GM12892 (cell line): ENCODE measurements at places on chromosomes 4 and X.

DNA sequence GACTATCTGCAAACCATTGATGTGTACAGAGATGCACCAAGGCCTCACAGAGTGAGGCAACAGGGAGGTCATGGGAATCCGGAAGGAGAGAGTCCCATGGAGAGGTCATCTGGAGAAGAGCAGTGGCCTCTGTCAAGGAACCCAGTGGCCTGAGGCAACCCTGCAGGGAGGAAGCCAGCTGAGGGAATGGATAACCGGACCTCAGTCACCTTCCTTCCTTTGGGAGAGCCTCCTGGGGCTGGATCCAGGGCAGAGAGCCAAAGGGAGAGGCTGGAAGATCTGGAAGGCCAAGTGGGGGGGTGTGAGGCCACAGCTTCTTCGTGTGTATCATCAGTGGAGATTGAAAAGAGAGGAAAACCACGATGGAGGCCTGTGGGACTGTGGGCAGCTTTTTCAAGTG, 24.3 kb upstream of the CD38 start:
- no peak for DNase-seq

GRCh38 chrX:53116101-53116500, 22.2 kb downstream of the KANTR start:
- DNase-seq = no peak

DNA sequence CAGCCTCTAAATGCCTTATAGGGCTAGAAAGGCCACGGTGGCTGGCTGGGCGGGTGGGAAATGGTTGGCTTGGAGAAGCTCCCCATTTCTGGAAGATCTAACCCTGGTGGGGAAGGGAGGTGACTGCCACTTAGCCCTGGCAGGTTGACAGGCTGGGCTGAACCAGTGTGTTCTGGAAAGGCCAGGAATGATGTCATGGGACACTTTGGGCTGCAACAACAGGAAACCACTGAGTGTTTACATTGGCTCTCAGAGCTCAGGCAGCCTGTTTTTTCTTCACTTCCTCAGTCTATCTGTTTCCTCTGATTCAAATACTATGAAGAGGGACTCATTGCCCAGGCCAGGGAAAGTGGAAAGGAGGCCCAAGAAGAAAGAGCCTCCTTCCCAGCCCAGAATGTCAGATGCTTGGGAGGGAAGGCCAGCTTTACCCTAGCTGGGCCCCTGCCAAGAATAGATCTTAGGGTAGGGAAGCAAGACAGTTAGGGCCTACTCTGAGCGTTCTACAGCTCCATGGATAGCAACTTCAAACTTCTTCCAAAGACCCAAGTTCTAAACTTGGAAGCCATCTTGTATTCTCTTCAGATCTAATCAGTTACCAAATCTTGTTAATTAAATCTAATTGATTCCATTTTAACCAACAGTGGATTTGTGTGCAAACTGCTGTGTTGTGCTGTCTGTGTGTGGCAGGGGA, 65.8 kb upstream of the MSN start:
- DNase-seq = no peak

DNA sequence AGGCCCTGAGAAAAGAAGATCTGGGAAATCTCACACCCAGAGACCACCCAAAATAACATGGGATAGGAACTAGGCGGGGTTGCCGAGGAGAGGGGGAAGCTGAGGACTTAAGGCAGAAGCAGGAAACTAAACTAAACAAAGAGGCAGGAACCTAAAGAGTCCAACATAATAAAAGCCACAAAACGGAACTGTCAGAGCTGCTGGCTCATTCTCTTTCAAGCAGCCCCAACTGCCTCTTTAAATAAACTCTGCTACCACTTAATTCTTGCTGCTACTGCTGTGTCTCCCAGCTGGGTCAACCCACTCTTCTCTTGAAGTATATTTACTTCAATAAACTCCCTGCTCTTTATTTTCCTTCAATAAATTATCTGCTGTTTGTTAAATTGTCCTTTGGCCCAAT, 44.5 kb downstream of the MAGEB16 start:
- no peak for DNase-seq

DNA sequence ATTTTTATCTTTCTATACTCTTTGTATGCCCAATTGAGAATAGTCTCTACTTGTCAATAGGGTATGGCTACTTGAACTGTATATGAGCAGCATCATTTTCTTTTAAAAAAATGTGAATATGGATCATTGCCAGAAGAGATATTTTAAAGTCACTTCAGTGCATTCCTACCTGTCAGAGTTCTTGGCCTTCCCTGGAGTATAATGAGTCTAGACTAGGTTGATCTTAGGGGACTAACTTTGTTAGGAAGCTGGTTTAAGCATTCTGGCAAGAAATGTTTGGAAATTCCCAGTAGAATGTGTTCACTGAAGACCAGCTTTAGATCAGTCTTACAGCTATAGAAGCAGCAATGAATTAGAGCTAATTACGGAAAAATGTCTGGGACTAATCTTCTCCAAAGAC, 178.2 kb downstream of the FAT4 start:
- no peak for DNase-seq

GRCh38 chr4:163595580-163595979, 101.1 kb downstream of the TMA16 start:
- DNase-seq = no peak
